Activated CD4-positive, alpha-beta T cell treated with anti-CD3 and anti-CD28 coated beads for 48 hours (primary cell): ENCODE measurements at places on chromosomes 3 and 15.

- no peak for DNase-seq
Measured at GRCh38 chr3:177836671-177837070, 639.4 kb upstream of the TBL1XR1 start.

DNA sequence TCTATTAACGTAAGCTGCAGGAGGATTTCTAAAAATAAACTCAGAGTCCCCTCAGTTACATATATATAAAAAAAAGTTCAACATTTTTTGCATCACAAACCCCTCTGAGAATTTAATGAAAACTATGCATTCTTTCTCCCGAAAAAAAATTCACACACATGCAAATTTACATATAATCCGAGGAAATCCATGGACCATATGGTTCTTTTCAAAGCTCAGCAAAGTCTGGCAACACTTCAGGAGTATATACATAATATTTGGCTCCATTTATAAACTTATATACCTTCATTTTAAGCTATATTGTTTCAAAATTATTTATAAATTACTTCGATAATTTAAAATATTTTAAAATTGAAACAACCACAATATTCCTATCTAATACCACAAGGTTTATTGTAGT is 140.7 kb upstream of the PLXND1 start:
- no peak for DNase-seq

GRCh38 chr3:73024836-73025235 is 28.2 kb downstream of the PPP4R2 start:
- no peak for DNase-seq

DNA sequence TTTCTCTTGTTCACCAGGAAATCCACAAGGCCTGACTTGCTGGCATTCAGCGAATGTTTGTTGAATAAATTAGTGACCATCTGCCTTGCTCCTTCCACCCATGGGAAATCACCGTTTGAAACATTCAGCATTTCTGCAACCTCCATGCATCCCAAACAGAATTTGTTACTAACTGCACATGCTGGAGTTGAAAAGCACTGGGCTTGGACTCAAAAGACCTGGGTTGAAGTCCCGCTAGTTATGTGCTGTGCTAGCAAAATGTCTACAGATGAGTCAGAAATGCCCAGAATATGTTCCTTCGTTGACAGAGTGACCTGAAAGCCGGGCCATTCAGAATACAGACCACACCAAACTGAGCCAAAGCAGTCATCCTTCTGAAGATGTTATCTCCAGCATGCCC is 144.6 kb downstream of the ALDH1A2 start:
- DNase-seq, result no peak

DNA sequence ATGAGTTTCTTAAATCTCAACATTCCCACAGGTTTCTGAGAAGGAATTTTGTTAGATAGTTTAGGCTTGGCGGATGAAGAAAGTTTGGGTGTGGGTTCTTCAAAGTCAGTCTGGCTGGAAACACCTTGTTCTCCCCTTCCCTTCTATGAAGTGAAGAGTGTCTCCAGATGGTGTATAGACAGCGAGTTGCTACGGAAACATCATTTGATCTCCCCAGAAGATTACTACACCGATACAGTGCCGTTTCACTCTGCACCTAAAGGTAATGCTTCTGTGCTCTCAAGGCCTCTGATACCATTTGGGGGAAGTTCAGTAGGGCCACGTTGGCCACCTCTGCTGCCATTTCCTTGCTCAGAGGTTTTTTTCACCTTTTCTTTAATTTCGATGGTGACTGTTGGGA is 20.6 kb downstream of the DLEC1 start:
- no peak for DNase-seq

GRCh38 chr3:45409921-45410320 is 21.5 kb downstream of the LARS2 start:
- no peak for DNase-seq

DNA sequence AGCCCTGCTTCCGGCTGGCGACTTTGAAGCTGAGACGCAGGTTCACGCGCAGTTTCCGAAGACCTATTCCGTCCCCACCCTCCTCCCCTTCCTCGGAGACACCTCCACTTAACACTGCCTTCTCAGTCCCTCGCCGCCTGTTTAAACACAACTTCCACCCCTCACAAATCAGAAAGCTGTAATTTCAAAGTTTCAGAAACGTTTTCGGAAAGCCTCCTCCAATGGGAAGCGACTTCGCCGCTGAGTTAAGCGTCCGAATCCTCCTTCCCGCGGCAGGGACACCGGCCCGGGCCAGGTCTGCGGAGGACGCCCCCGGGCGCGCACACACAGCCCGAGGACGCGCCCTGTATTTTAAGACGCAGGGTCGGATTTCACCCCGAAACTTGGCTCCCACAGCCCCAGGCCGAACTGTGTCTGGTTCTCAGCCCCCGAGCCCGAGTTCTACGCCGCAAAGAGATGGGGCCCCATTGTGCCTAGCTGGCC is 559 bp upstream of the LRRN1 start:
- peak; percentile 44 for DNase-seq

DNA sequence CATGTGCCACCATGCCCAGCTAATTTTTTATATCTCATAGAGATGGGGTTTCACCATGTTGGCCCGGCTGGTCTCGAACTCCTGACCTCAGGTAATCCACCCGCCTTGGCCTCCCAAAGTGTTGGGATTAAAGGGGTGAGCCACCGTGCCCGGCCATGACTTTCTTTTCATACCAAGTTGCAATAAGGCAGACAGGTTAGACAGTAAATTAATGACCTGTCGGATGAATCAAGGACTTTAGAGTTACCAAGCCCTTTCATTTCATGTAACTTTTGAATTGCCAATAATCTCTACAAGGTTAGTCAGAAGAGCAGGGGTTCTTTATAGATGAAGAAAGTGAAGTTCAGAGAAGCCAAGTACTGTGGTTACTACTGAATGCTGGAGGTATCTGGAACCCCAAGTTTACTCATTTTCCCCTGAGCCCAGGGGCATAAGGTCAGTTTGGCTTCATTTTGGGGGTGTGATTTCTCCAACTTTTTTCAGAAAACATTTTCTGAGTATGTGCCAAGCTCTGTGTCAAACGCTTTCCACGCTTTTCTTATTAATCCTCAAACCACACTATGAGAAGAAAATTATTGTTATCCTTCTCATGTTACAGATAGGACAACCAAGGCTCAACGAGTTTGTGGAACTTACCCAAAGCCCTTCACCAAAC is 11.9 kb downstream of the PRICKLE2 start:
- DNase-seq, result no peak

DNA sequence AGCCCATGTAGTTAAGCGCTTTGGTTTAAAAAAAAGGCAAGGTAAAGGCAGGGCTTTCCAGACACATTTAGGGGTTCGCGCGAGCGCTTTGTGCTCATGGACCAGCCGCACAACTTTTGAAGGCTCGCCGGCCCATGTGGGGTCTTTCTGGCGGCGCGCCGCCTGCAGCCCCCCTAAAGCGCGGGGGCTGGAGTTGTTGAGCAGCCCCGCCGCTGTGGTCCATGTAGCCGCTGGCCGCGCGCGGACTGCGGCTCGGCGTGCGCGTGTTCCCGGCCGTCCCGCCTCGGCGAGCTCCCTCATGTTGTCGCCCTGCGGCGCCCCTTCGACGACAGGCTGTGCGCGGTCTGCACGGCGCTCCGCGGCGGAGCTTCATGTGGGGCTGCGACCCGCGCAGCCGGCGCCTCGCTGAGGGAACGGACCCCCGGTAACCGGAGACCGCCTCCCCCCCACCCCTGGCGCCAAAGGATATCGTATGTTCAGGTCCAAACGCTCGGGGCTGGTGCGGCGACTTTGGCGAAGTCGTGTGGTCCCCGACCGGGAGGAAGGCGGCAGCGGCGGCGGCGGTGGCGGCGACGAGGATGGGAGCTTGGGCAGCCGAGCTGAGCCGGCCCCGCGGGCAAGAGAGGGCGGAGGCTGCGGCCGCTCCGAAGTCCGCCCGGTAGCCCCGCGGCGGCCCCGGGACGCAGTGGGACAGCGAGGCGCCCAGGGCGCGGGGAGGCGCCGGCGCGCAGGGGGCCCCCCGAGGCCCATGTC is 927 bp downstream of the SMAD6 start:
- DNase-seq, result peak; percentile 22

DNA sequence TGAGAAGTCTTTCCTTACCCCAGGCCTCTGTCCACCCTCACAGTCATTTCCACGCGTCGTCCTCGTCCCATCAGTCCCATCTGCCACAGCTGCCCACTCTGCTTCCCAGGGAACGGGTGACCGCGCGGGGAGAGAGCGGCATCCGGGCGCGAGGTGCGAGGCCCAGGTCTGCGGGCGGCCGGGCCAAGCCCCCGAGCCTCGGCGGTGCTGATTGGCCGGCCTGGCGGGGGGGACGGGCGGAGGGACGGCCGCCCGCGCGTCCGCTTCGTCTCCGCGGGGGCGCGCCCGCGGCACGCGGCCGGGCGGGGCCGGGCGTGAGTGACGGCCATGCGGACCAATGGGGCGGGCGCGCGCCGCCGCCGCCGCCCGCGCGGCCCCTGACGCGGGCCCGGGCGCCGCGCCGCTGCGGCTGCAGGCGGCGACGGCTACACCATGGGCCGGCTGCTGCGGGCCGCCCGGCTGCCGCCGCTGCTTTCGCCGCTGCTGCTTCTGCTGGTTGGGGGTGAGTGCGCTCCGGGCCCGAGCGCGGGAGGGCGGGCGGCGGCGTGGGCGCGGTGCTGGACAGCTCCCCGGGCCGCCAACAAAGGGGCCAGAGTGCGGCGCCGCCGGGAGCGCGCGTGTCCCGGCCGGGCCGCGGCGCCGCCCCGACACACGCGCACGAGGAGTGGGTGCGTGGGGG is at the start of gene PODXL2:
PODXL2 (plus strand) TSS at position 398 of the 679 bp plus-strand sequence; CDS start at position 433, 35 bp downstream.
- peak; percentile 38 for DNase-seq

- no peak for DNase-seq
Measured at GRCh38 chr3:189278221-189278620, 106.5 kb downstream of the TPRG1 start.

DNA sequence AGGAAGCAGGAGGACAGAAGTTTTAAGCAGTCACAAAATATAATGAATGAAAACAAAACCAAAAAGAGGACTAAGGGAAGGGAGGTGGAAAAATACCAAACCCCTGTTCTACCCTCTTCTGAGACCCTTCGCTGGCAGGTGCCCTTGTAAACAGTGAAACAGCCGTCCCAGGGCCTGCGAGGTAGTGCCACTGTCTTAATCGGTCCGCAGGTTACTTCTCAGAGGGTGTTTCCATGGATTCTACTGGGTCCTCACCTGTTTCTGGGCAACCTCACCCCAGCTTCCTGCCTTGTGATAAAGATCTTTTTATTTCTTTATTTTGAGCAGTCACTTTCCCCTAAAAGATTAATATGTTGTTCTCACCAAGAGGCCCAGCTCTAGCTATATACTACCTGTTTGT is 65.3 kb downstream of the SLC30A4 start:
- peak; percentile 11 for DNase-seq

DNA sequence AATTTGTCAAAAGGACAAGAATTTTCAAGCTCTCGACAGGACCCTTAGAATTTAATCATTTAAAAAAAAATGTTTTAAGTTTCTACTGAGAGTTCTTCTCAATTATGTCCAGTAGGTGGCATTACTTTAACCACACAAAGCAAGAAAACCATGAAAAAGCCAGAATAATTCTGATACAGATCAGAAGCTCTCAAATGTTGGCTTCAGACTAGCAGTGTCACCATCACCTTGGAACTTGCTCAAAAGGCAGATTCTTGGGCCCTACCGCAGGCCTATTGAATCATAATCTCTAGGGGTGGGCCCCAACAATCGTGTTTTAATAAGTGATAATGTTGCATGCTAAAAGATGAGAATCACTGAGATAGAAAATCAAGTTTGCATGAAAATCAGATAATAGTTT is 99.5 kb upstream of the KCNMB2 start:
- DNase-seq, result no peak

DNA sequence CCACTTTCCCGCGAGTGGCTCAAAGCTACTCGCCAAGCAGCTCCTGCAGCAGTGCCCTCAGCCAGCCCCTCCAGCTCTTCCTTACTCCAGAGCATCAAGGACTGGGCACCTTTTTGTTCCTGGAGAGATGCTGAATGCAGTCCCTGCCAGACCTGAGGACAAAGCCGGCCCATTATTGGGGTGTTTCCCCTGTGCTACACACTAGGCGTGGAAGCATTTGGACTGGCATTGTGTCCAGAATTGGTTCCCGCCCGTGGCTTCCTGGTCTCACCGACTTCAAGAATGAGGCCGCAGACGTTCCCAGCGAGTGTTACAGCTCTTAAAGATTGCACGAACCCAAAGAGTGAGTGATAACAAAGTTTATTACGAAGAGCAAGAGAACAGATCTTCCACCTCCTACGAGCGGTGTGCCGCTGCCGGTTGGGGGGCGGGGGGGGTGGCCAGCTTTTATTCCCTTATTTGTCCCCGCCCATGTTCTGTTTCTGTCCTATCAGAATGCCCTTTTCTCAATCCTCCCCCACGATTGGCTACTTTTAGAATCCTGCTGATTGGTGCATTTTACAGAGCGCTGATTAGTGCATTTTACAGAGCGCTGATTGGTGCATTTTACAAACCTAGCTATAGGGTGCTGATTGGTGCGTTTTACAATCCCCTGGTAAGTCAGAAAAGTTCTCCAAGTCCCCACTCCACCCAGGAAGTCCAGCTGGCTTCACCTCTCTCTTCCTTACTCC is 62.4 kb downstream of the NSMCE3 start:
- no peak for DNase-seq

- no peak for DNase-seq
Measured at GRCh38 chr3:197793247-197793646, 2.2 kb downstream of the LRCH3 start.

GRCh38 chr3:99951701-99952100 is 134.0 kb downstream of the CMSS1 start:
- no peak for DNase-seq

DNA sequence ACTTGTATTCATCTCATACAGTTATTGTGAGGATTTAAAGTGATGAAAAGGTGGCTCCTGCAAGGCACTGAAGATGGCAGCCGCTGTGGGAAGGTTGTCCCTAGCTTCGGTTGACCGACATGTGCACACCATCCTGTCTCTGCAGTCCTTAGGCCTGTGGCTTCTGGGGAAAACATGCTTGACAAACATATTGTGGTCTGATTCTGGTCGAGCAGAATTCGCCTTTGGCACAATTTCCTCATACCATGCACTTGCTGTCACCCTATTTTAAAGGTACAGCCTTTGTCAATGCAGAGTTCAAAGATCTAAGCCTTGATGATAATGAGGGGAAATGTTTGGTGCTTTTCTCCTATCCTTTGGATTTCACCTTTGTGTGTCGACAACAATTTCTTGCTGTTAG is 50.9 kb downstream of the PRICKLE2 start:
- no peak for DNase-seq

DNA sequence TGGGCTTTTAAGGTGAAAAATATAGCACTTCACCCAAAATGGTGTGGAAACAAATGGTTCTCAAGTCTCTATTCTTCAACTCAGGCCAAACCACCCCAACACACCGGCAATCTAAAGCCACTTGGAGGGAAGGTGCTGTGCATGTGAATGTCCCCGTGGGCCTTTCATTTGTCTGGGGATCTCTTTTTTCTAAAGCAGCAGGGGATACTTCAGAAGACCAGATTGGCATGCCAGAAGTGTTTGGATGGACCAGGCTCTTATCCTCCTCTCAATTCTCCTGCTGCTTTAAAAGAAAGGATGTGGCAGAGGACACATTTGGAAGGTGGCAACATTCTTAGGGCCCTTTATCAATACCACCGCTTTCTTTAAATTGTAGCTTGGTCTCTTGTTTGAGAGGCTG is 193.1 kb downstream of the MEIS2 start:
- DNase-seq, result no peak

GRCh38 chr15:69027976-69028518 is 13.6 kb downstream of the NOX5 start:
- DNase-seq, result no peak
